Large intestine (tissue), 12 donors: ENCODE measurements at places on chromosomes 5 and 9.

GRCh38 chr5:73606206-73606753 is 19.7 kb upstream of the ARHGEF28 start:
- DNase-seq, result no peak

- no peak for DNase-seq
Measured at GRCh38 chr9:2697492-2697891, 19.8 kb upstream of the KCNV2 start.

DNA sequence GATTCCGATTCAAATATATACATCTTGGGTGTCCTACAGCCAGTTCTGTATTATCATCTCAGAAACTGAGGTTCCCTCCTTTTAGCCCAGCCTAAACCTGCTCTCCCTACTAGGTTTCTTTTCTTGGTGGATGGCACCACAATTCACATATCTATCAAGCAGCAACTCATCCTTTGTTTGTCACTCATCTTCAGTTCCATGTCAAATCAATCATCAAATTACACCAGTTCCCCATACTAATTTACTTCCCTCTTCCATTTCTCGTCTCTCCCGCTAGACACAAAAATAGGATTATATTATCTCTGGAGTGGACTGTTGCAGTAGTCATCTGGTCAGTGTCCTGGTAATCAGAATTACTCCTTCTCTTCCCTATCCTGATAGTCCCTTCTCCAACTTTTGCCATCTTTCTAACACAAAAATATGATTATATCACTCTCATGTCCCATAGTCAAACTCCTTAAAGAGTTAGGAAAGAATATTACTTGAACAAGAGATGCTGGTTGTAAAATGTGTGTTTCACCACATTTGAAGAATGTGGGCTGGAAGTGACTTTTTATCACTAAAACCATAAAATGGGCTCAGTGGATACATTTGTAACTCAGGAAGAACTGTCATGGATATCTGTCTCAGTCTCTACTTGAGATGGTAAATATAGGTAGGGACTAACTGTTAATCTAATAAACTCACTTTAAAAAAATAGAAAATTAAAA is 69.1 kb upstream of the RICTOR start:
- DNase-seq, result no peak

DNA sequence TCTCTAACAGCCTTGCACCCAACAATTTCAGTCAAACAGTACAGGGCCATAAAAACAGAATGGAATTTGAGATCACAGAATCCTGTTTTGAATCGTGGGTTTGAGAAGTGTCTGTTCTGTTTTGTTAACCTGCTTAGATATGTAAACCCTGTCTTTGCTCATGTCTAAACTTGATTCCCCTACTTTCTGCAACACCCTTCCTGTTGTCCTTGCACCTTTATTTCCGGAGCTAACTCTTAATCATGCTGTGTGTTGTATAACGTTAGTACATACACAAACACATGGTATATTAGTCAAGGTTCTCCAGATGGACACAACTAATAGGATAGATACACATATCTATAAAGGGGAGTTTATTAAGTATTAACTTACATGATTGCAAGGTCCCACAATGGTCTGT is 2229.2 kb upstream of the C9orf72 start:
- DNase-seq, result no peak

GRCh38 chr5:91443023-91443422 is 59.9 kb upstream of the ARRDC3 start:
- no peak for DNase-seq

GRCh38 chr5:152424501-152424900 is 19.4 kb upstream of the NMUR2 start:
- DNase-seq, result no peak

DNA sequence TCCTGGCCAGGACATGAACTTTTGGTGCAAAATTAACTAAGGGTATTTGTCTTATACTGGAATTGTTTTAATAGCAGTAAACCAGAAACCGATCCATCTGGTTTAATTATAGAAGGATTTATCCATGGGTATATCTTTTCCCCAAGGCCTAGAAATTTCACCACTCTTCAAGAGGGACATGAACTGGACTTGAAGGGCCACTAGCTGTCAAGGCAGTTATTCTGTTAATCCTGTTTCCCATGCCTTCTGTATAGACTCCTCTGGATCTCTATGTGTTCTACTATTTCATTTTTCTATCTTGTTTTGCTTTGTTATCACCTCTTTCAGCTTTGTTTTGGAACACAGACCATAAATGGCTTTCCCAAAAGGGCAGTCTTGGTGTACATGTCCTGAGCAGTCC is 467.6 kb downstream of the KIF4B start:
- DNase-seq, result no peak
